ENCODE measurements at places on chromosomes 1 and 21. TPM values are rescaled to one million over a fixed set of nuclear protein-coding genes. Genes with fewer than 3 reads are reported as not detected.
A peak's percentile ranks its signal among the peaks of the same experiment; 100 is the strongest.

The SYCP1 gene
- total RNA-seq: not detected

The OR2T8 gene
- total RNA-seq: not detected

The ACTL8 gene
- total RNA-seq: not detected

The KRTAP12-2 gene
- not detected for total RNA-seq

The WNT3A gene
- not detected for total RNA-seq

The MTARC2 gene
- total RNA-seq: 18.6 TPM

The SNX27 gene
- 12.0 TPM for total RNA-seq

The LCE2B gene
- not detected for total RNA-seq

The FCER1G gene
- total RNA-seq: 17.4 TPM

- no peak for DNase-seq
- H3K27ac ChIP-seq: no peak overlapping the region
- no peaks in the 10 kb centered on the region for H3K27me3 ChIP-seq
- H3K36me3 ChIP-seq: no peaks in the 10 kb centered on the region
- no peaks in the 10 kb centered on the region for H3K4me1 ChIP-seq
Observed at GRCh38 chr21:38679534-38679933, 126.2 kb upstream of the ETS2 start.

GRCh38 chr1:201461645-201462441 is 7.1 kb downstream of the PHLDA3 start:
- no peaks in the 10 kb centered on the region for H3K36me3 ChIP-seq
- DNase-seq: peak; percentile 47
- no peak overlapping the region for H3K4me3 ChIP-seq
- no peaks in the 10 kb centered on the region for H3K4me1 ChIP-seq
- H3K27ac ChIP-seq: peak overlapping the region; percentile 6
- no peaks in the 10 kb centered on the region for H3K27me3 ChIP-seq

DNA sequence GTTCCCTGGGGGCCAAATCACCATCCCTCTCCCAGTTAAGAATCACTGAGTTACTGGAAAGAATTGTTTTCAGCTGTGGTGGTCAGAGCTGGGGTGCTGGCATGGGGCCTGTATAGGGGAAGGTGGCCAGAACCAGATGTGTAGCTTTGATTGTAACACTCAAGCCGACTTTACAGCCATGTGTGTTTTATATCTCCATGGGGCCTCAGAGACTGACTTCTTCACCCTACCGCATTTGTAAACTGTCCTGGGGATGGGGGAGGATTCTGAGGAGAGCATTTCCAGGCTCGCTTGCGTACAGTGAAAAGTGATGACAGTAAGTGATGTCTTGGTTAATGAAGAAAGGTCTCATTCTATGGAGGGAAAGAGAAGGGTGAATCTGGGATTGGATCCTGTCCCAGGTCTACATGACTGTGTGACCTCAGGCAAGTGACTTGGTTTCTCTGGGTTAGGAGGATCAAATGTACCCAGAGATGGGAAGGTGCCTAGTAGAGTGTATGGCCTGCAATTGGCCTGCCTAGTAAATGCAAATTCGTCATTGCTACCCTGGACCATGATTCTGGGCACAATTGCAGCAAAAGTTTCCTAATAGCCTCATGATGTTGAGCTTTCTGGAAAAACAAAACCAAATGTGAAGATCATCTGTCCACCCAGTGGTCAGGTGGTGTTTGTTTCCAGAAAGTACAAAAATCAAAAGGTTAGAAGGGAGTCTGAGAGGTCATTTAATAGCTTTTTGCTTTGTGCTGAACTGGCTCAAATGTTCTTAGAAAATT is 49.7 kb upstream of the RCC2 start:
- H3K36me3 ChIP-seq: no peaks in the 10 kb centered on the region
- H3K4me3 ChIP-seq: no peak overlapping the region
- no peaks in the 10 kb centered on the region for H3K4me1 ChIP-seq
- H3K27ac ChIP-seq: no peak overlapping the region
- H3K27me3 ChIP-seq: no peaks in the 10 kb centered on the region

GRCh38 chr1:55204997-55205396 is 10.2 kb downstream of the USP24 start:
- H3K27me3 ChIP-seq: no peaks in the 10 kb centered on the region
- no peaks in the 10 kb centered on the region for H3K36me3 ChIP-seq
- H3K4me1 ChIP-seq: peaks cover 9% of the 10 kb centered on the region
- no peak overlapping the region for H3K27ac ChIP-seq
- no peak for DNase-seq

DNA sequence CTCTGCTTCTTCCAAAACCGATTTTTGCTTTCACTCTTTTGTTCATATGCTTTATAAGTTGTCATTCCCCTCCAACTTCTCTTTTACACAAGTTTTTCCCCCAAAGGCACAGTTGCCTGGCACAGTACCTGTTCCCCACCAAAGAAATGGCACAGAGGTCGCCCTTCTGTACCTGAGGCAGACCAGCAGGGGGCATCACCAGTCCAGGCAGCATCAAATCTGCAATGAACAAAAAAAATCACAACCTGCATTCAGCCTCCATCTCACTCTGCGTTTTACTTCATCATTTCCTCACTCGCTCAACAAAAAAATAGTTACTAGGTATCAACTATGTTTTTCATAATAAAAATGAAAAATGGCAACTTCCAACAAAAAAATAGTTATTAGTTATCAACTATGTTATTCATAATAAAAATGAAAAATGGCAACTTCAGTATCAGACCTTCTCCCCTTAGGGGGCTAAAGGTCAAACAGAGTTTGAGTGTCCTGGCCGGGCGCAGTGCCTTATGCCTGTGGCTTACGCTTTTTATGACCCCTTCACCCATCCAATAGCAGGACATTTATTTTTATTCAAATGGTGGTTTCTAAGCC is 4.1 kb downstream of the EIF2D start:
- peaks cover 5% of the 10 kb centered on the region for H3K36me3 ChIP-seq
- DNase-seq: no peak
- peaks cover 7% of the 10 kb centered on the region for H3K4me1 ChIP-seq
- no peak overlapping the region for H3K27ac ChIP-seq

DNA sequence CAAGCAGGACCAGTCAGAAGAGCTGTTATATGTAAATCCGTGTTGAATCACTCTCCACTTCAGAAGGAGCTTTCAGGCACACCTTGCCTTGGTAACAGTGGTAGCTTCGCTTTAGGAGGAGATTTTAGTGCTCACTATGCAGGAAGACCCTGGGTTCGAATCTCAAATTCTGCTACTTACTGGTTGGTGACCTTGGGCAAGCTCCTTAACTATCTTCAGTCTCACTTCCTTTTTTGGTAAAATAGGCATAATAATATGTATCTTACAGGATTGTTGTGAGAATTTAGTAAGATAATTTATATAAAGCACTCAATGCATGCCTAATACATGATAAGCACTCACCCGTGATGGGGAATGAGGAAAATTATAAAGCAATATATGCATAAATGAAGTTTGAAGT is 46.7 kb upstream of the GPR52 start:
- no peak for DNase-seq
- H3K4me1 ChIP-seq: no peaks in the 10 kb centered on the region
- no peak overlapping the region for H3K27ac ChIP-seq
- H3K27me3 ChIP-seq: no peaks in the 10 kb centered on the region
- H3K36me3 ChIP-seq: no peaks in the 10 kb centered on the region
- H3K4me3 ChIP-seq: no peak overlapping the region

GRCh38 chr1:41240781-41241353 is 1.2 kb downstream of the SCMH1 start:
- no peak for DNase-seq
- H3K27me3 ChIP-seq: no peaks in the 10 kb centered on the region
- peak overlapping the region; percentile 43 for H3K4me3 ChIP-seq
- peaks cover 36% of the 10 kb centered on the region for H3K4me1 ChIP-seq
- H3K36me3 ChIP-seq: no peaks in the 10 kb centered on the region
- peak overlapping the region; percentile 91 for H3K27ac ChIP-seq

- H3K4me3 ChIP-seq: no peak overlapping the region
- DNase-seq: no peak
- no peaks in the 10 kb centered on the region for H3K4me1 ChIP-seq
- H3K36me3 ChIP-seq: no peaks in the 10 kb centered on the region
- no peaks in the 10 kb centered on the region for H3K27me3 ChIP-seq
Observed at GRCh38 chr1:19682257-19682656, 17.6 kb downstream of the HTR6 start.

DNA sequence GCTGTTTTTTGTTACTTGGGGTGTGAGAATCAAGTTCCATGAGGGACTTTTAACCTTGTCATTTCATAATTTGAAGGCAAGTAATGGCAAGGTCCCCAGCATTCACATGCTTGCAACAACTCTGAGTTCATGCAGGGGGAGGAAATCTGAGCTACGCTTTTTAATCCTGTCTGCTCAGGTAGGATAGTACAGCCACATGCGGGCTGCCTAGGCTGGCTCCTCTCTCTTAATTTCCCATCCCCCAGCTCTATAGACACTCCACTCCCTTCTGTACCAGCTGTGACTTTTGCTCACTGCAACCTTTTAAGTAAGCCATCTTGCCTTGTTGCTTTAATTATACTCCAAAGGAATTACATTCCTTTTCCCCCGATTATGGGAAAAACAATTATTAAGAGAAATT is 30.1 kb downstream of the PTGFR start:
- no peak overlapping the region for H3K27ac ChIP-seq
- no peaks in the 10 kb centered on the region for H3K36me3 ChIP-seq
- H3K27me3 ChIP-seq: no peaks in the 10 kb centered on the region
- no peak for DNase-seq
- H3K4me1 ChIP-seq: no peaks in the 10 kb centered on the region

DNA sequence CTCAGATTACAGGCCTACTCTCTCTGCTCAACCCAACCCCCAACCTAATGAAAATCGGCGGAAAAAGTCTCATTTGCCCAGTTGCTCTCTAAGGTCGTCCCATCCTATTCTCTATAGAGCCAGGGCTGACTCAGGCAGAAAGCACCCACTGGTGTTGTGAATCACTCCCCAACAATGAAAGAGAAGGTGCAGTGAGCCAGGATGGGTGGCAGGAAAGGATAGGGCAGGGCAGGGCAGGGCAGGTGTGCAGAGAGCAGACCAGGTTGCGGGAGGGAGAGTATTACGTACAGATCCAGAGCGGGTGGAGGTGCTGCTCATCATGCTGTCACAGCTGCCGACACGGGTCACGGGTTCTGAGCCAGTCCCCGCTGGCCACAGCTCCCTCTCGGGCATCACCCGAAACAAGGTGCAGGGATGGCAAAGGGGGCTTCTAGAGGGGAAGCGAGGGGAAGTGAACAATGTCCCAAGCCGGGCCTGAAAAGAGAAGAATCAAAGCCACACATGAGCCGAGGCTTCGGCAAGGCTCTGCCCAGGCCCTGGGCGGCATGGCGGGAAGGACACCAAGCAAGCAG is 5.3 kb downstream of the C1orf116 start:
- peak overlapping the region; percentile 46 for H3K27ac ChIP-seq
- H3K27me3 ChIP-seq: no peaks in the 10 kb centered on the region

DNA sequence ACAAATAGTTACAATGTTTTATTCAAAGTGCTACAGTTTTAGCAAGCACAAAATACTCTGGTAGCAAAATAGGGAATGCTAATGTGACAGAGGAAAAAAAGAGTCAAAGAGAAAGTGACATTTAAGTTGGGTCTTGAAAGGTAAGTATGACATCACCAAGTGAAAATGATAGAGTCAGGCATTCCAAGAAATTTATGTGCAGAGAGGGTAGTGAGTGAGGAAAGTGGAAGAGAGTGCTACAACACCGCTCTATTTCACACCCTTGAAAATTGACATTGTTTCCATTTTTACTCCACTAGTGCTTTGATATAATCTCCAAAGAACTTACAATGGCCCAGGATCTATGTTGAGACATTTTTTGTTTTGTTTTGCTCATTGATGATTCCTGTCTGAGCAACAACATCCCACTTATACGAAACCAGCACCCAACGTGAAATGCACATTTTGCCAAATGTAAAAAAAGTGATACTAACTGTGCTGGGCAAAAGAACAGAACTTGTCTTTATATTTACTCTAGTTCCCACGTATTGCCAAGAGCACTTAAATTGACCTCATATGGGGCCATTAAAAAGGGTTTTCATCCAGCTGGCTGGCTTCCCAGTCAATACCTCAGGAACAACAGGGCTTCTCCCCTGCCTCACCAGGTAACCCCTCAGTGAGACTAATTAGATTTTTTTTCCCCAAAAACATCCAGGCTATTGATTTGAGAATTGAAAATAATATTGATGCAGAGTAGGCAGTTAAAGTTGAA is 206.3 kb upstream of the NR5A2 start:
- no peak overlapping the region for H3K27ac ChIP-seq
- no peaks in the 10 kb centered on the region for H3K4me1 ChIP-seq
- H3K27me3 ChIP-seq: no peaks in the 10 kb centered on the region
- no peak overlapping the region for H3K4me3 ChIP-seq

DNA sequence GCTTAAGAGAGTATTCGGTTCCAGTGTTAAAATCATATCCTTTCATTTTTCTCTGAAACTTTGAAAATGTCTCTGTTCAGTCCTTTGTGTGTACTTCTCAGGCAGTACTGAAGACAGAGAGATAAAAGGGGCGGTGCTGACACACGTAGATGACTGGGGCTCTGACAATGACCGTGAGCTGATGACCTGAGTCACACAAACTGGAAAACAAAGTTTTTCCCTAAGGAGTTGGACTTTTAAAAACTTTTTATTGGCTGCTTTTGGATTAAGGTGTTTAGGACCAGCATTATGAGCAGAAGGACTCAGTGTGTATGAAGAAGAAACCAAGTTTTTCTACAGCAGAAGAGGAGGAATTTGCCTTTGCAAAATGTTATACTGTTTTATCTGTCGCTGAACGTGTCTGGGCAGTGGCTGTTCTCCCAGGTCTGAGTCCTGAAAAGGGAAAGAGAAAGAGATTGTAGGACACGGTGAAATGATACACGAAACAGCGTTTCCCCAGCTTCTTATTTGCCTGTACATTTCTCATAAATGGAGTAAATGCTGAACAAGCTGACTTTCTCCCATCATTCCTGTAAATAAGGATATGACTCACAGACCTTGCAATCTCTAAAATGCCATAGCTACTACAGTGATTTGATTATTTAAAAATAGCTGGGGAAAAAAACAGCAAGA is 51.5 kb downstream of the MAP3K7CL start:
- peaks cover 21% of the 10 kb centered on the region for H3K4me1 ChIP-seq
- H3K4me3 ChIP-seq: no peak overlapping the region
- no peaks in the 10 kb centered on the region for H3K36me3 ChIP-seq
- no peak for DNase-seq
- H3K27me3 ChIP-seq: no peaks in the 10 kb centered on the region

DNA sequence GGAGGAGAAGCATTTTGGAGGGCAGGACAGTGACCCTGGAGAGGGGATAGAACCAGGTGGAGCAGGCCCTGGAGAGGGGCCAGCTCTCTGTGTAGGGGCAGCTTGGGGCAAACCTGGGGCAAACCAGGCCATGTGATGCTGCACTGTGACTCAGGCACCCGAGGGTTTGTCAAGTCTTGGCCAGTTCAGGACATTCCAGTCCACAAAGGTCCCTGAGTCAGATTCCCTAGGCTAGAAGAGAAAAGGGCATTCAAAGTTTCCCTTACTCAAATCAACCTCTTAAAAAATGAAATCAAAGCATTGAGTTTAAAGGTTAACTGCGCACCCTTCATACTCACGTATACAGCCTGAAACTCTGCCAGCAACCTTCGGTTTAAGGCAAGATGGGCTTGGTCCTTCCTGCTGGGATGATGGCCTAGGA is 25.2 kb upstream of the PLA2G2C start:
- no peak for DNase-seq
- peaks cover 7% of the 10 kb centered on the region for H3K4me1 ChIP-seq
- H3K27me3 ChIP-seq: no peaks in the 10 kb centered on the region
- no peak overlapping the region for H3K27ac ChIP-seq
- H3K36me3 ChIP-seq: no peaks in the 10 kb centered on the region
- no peak overlapping the region for H3K4me3 ChIP-seq
